ENCODE measurements at places on chromosomes 4 and X.
A peak's percentile ranks its signal among the peaks of the same experiment; 100 is the strongest.

DNA sequence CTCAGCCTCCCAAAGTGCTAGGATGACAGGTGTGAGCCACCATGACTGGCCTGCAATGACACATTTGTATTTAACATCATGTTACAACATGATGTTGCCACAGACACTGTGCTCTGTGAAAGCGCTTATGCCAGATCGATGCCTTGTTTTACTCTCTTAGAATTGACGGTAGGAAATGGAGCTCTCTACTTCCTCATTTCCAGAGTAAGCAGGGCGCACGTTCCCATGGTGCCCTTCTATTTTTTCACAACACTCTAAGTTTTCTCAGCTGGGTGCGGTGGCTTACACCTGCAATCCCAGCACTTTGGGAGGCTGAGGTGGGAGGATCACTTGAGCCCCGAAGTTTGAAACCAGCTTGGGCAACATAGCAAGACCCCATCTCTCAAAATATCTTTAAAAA is 60.7 kb upstream of the DHRSX start:
- DNase-seq = no peak

DNA sequence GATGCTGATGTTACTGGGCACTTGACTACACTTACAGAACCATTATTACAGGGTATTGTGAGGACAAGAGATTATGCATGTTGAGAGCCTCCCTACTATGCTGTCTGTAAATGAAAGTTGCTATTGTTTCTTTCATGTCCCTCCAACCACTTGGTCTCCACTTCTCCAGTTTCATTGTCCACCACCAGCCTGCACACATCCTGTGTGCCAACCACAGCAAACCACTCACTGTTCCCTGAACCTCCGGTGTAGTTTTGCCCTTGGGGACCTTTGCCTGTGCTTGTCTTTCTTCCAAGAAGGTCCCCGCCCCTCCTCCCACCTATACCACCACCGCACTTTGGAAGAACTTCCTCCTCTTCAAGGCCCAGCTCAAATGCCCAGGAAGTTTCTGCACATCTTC is 43.1 kb upstream of the AFF2 start:
- no peak for DNase-seq

- DNase-seq = no peak
Measured at GRCh38 chr4:159526172-159526571, 423.3 kb downstream of the RAPGEF2 start.

DNA sequence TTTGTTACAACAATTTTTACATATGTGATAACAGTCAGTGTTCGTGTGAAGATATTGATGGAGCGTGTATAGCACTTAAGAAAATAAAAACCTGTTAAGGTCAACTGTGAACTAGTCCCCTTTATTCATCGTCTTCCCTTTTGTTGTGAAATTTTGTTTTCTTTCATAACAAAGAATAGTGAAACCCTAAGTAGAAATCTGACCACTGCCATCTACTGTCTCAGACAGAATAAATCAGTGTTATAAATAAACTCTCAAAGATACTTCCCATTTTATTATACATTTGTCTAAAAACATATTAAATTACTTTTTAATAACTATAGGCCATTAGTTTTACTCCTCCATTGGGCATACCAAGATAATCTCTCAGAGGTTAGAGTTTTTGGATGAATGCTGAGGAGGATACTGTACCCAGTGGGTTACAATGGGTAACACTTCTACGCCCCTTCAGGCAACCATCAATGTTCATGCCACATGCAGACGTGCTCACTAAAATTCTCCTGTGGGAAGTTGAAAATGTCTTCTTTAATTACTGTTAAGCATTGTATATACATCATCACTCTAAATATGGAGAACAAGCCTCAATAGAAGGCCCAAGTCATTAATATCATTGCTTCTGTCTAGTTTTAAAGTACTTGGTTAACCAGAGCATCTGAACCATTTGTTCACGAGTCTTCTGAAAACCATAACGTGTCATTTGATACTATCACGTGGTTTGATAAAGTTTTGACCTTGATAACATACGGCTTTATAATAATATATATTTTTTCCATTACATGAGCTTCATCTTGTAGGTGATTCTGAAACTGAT is 171.2 kb downstream of the TMA16 start:
- DNase-seq = no peak

- DNase-seq = no peak
Measured at GRCh38 chrX:46573892-46574773, 568 bp downstream of the CHST7 start.

DNA sequence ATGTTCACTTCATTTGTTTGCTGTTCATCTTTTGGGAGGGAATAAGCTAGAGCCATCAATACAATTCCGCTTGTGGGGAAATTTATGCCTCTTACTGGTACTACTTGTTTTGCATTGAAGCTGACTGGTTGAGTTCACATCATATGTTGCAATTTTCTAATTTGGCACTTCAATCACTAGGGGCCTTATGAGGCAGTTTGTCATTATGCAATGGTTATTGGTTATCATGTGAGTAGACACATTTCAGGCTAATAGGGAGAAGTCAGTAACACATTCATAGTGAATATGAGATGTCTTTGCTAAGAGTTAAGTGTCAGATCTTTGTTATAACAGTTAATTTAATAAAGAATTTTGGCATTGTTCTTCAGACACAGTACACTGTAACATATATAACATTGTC is 5.0 kb downstream of the RPL36A start:
- no peak for DNase-seq

DNA sequence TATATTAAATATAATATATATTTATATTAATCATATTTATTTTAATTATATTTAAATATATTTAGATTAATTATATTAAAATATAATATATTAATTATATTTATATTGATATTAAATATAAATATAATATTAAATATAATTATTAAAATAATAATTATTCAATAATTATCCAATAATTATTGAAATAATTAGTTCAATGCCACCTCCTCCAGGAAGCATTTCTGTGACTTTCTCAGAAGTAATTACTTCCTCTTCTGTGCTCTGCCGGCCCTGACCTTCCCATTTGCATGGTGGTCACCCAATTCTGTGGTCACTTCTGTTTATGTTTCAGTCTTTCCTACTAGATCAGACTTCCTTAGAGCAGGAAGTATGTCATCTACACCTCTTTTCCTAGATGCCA is 45.8 kb downstream of the EVC2 start:
- DNase-seq = no peak

- DNase-seq = no peak
Measured at GRCh38 chr4:98565681-98566301, 92.6 kb downstream of the TSPAN5 start.

- no peak for DNase-seq
Measured at GRCh38 chr4:176814770-176815169, 22.0 kb upstream of the VEGFC start.

DNA sequence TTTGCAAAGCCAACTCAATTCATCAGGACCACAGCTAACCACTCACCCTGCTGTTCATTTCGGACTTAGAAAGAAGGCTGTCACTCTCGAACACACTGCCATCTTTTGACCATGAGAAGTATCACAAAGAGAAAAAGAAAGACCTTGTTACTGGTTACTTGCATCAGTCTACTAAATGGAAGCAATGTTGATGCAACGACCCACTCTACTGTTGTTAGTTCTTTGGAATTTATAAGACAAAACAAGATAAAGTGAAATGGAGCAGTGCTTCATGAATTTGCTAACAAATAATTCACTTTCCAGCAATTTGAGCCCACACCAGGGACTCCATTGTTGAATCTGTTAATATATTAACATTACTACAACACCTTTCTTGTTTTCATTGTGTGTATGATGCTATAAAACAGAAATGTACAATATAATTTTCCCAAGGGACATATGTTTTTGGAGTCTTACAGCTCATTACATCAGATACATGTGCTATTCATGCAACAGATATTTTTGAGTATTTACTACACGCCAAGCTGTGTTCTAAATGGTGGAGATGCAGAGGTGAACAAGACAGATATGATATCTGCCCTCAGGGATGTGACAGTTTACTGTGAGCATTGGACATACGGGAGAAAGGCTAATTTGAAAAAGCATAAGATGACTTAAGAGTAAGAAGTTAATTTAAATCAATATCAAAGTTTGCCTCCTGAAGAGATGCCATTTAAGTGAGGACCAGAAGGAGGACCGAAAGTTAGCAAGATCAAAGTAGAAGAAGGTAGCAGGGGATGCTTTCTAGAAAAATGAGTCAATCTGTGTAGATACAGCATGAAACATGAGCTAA is 87.2 kb downstream of the AREG start:
- DNase-seq = peak; percentile 20

- DNase-seq = no peak
Measured at GRCh38 chr4:39873823-39874222, 103.9 kb downstream of the PDS5A start.

- no peak for DNase-seq
Measured at GRCh38 chrX:16210061-16210460, 42.8 kb downstream of the MAGEB17 start.

DNA sequence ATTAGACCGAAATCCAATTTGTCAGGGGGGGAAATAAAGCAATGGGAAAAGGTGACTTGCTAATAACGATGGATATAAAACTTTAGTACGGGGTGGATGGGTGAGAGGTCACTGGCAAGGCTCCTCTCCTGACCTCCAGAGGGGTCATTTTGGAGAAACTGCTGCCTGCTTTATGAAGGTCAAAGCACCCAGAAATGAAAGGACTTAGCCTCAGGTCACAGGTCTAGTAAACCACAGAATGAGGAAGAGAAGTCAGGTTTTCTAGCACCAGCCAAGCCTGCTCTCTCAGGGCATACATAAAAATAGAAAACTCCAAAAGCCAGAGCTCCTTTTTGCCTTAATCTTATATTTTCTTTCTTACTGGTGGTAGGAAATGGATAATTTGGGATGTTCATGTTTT is 134.2 kb downstream of the SHROOM3 start:
- no peak for DNase-seq

GRCh38 chr4:89069481-89069880 is 12.5 kb upstream of the FAM13A start:
- no peak for DNase-seq

- DNase-seq = no peak
Measured at GRCh38 chr4:183430317-183430993, 14.0 kb upstream of the CDKN2AIP start.

- DNase-seq = no peak
Measured at GRCh38 chrX:122475306-122475705, 708.8 kb upstream of the GRIA3 start.

DNA sequence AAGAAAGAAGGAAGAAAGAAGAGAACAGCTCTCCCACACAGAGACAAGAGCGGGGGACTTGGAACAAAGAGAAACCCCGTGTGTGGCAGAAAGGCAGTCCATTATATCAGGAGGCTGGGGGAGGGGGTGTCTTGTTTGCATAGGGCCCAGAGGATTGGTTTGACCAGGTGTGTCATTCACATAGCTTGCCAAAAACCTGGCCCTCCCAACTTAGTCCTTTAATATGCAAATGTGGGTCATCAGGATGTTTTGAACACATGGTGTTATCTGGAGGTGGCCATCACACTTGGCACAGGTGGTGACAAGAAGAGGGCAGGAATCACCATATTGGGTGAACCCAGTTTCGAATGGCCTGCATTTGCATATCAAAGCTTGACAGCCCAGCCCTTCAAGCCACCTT is 111.7 kb downstream of the LINC00632 start:
- no peak for DNase-seq
